ENCODE measurements at places on chromosomes 16 and 17.

DNA sequence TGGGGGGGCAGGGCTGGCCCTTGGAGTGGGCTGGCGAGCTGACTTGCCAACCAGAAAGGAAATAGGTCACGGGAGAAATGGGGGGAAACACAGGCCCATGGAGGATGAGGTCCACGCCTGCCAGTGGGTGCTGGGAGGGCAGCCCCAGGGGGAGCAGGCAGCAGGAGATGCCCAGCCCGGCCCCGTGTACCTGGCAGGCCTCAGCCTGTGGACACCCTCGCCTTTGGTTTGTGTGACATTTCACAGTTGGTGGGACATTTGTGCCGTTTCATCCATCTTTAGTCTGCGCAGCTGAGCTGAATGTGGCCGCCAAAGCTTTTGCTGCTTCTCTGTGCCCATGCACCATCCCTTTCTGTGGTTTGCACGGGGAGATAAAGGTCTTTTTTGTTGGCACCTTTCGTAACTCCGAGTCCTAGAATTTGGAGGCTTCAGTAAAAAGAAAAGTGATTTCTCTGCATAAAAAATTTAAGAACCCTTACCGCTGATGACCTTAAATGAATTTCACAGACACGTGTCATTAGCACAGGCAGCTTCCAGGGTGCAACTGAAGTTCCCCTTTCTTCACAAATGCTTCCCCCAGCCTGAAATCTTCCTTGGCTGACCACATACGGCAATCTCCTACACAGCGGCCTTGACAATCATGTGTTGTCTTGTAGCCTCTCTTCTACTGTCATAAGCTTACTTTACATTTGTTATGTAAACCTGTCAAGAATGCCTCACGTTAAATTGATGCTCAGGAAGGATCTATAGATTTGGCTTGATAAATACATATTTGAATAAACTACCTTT is 193.6 kb downstream of the RPTOR start:
- DNase-seq, result no peak

- no peak for DNase-seq
These were observed 89.4 kb upstream of the CBX4 start for GRCh38 chr17:79928502-79929256.

GRCh38 chr17:15999974-16000827 is 577 bp downstream of the TTC19 start:
- DNase-seq, result peak; percentile 25

GRCh38 chr17:29825604-29826003 is 104.4 kb downstream of the SSH2 start:
- no peak for DNase-seq

GRCh38 chr16:78675951-78676792 is 576.7 kb downstream of the WWOX start:
- peak; percentile 56 for DNase-seq

- no peak for DNase-seq
These were observed 97.5 kb downstream of the RAB11FIP4 start for GRCh38 chr17:31488982-31489294.

GRCh38 chr17:75485688-75486087 is 29.3 kb downstream of the TMEM94 start:
- no peak for DNase-seq
